ENCODE measurements at places on chromosomes 5 and 9.
A peak's percentile ranks its signal among the peaks of the same experiment; 100 is the strongest.

DNA sequence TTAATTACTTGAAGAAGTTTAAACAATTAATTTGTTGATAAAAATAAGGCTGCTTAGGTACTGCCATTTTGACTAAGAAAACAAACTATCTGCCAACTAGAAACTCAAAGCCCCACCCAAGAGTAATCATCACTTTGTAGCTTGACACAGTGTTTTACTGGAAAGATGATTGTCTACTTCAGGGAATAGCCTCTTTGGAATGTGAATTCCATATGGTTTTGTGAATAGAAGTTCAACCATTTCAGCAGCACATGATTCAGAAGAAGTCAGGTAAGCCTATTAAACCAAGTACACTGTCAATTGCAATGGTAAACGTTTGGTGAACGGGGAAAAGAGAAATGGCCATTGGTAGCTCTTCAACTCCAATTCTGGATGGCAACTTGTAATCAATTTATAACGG is 55.2 kb downstream of the PLK2 start:
- H3K27ac ChIP-seq = no peak overlapping the region
- H3K36me3 ChIP-seq = no peaks in the 10 kb centered on the region
- H3K4me3 ChIP-seq = no peak overlapping the region
- H3K27me3 ChIP-seq = no peaks in the 10 kb centered on the region

- no peak overlapping the region for H3K27ac ChIP-seq
- H3K36me3 ChIP-seq = no peaks in the 10 kb centered on the region
- no peaks in the 10 kb centered on the region for H3K4me1 ChIP-seq
- no peak for DNase-seq
Measured at GRCh38 chr9:129289883-129290282, 111.8 kb upstream of the IER5L start.

DNA sequence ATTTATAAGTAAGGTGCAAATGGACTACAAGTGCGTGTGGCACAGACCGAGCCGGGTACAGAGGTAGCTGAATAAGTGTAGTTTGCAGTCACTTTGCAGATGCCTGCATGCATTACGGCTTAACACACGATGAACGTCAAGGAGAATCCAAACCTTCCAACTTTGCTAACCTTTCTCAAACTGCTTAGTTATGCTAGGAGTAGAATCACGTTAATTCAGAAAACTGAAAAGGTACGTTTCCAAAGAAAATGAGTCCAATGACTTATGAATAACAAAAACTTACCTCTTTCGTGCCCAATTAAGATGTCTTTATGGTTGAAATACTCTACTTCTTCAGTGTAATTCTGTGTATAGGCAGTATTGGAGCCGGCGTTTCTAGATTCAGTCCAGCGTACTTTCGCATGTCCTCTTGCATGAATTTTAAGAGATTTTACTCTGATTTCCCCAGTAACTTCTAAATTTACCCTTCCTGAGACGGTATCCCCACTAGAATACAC is 539 bp downstream of the ARRDC3 start:
- H3K27me3 ChIP-seq = no peaks in the 10 kb centered on the region
- DNase-seq = no peak
- peak overlapping the region; percentile 98 for H3K27ac ChIP-seq
- no peaks in the 10 kb centered on the region for H3K36me3 ChIP-seq
- H3K4me3 ChIP-seq = peak overlapping the region; percentile 63

DNA sequence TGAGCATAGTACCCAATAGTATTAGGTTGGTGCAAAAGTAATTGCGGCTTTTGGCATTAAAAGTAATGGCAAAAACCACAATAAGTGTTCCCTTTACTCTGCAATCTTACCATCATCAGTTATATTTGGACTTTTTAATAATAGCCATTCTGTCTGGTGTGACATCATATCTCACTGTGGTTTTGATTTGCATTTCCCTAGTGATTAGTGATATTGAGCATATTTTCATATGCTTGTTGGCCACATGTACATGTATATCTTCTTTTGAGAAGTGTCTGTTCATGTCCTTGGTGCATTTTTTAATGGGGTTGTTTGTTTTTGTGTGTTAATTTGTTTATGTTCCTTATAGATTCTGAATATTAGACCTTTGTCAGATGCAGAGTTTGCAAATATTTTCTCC is 289.9 kb downstream of the FAM170A start:
- H3K36me3 ChIP-seq = no peaks in the 10 kb centered on the region
- no peak overlapping the region for H3K27ac ChIP-seq
- no peaks in the 10 kb centered on the region for H3K4me1 ChIP-seq
- no peak overlapping the region for H3K4me3 ChIP-seq
- DNase-seq = no peak
- no peaks in the 10 kb centered on the region for H3K27me3 ChIP-seq

DNA sequence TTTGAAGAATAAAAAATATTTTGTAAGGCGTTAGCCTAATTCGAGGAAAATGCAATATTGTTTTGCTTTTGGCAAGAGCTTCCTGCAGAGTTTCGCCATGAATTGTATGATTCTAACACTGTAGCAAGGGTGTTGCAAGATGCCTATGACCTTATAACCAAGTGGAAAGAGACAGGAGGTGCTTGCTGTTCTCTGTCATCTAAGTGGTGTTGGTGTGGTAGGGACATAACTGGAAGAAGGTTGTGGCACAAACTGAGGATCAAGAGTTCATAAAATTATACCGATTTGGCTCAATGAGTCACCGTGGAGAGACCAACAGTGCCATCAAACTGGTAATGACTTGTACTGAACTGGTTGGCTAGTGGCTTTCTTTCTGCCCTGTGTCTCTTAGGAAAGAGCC is 6.3 kb downstream of the STC2 start:
- H3K4me1 ChIP-seq = no peaks in the 10 kb centered on the region
- no peak overlapping the region for H3K27ac ChIP-seq
- DNase-seq = no peak
- H3K27me3 ChIP-seq = peaks cover 10% of the 10 kb centered on the region
- H3K4me3 ChIP-seq = no peak overlapping the region

DNA sequence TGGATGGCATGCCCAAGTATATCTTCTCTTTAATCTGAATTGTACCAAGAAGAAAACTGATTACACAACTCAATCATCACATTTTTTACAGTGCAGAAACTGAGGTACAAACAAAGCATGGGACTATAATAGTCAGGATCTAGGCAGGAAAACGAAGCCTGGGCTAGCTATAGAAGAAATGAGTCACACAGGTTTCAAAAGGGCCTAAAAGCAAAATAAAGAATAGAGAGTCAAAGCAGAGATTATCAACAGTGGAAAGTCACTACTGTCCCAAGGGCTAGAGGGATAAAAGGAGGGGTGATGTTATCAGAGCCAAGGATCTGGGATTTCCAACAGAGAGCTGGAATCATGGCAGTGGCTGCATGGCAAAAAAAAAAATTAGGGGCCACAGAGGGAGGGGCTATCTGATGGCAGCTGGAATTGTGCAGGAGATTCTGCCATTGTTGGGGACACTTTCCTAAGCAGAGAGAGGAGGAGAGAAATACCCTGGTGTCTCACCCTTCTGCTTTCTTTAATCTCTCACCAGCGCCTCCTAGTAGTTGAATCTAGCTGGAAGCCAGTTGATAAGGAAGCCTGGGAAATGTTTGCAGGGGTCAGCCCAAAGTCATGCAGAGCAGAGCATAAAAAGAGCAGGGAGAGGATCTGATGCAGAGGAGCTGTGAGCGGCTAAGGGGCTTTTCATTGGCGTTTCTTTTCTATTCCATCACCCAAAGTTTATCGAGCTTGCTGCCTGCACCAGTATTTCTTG is 343.2 kb downstream of the ACTL7B start:
- H3K27ac ChIP-seq = no peak overlapping the region
- H3K36me3 ChIP-seq = no peaks in the 10 kb centered on the region
- no peak for DNase-seq
- no peak overlapping the region for H3K4me3 ChIP-seq
- H3K27me3 ChIP-seq = no peaks in the 10 kb centered on the region

- peaks cover 6% of the 10 kb centered on the region for H3K4me1 ChIP-seq
- peak overlapping the region; percentile 23 for H3K4me3 ChIP-seq
- peaks cover 28% of the 10 kb centered on the region for H3K27me3 ChIP-seq
- no peak overlapping the region for H3K27ac ChIP-seq
- H3K36me3 ChIP-seq = no peaks in the 10 kb centered on the region
Measured at GRCh38 chr5:35229076-35230037, 930 bp downstream of the PRLR start.

Measured in effector memory CD4-positive, alpha-beta T cell (primary cell).